ENCODE measurements at places on chromosomes 3 and 15. TPM values are rescaled to one million over a fixed set of nuclear protein-coding genes. Genes with fewer than 3 reads are reported as not detected.
A peak's percentile ranks its signal among the peaks of the same experiment; 100 is the strongest.

GRCh38 chr3:63964681-63965485, 52.7 kb upstream of the SCAANT1 start:
- DNase-seq, result no peak

GRCh38 chr15:60660290-60661051, 181.5 kb upstream of the ICE2 start:
- DNase-seq, result no peak

GRCh38 chr3:107446706-107447105, 69.5 kb downstream of the CCDC54 start:
- DNase-seq, result no peak

DNA sequence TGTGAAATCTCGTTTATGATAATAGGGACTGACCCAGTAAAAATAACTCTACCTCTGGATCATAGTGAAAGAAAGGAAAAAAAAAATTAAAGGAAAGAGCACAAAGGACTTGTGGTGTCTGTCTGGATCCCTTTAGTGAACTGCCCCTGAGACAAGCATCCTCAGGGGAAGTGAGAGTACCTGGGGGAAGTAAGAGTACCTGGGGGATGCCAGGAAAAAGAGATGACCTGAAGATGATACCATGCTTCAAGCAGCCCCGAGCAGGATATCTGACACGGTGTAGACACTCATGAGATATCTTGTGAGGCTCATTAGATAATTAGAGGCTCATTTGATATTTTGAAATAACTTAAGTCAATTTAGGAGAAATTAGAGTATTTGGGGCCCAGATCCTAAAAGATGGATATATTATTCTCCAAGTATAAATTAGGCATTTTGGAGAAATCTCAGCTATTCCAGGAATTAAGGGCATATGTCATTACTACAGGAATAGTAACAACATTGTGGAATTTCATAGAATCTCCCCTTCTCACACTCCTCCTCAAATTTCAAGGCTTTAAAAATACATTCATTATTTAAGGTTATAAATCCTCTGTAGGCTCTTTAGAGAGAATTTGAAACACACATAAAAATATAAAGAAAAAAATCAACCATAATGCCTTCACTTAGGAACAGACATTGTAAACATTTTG, 36.3 kb upstream of the PSMD6 start:
- DNase-seq, result no peak

DNA sequence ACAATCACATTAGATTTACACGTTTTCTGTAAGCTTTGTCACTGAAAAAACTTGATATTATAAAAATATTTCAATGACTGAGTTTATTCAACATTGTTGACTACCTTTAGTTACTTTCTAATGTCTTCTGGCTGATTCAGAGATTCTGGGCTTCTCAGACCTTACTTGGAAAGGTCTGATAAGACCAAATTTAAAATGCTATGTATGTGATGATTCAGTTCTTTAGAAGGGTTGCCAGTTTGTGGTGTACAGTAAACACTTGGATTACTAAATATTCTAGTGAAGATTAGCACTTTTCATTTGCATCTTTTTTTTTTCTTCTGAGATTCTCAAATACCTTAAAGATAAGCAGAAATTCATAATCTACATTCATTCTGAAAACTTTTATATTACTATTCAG, 49.8 kb downstream of the SGO1 start:
- DNase-seq, result no peak

DNA sequence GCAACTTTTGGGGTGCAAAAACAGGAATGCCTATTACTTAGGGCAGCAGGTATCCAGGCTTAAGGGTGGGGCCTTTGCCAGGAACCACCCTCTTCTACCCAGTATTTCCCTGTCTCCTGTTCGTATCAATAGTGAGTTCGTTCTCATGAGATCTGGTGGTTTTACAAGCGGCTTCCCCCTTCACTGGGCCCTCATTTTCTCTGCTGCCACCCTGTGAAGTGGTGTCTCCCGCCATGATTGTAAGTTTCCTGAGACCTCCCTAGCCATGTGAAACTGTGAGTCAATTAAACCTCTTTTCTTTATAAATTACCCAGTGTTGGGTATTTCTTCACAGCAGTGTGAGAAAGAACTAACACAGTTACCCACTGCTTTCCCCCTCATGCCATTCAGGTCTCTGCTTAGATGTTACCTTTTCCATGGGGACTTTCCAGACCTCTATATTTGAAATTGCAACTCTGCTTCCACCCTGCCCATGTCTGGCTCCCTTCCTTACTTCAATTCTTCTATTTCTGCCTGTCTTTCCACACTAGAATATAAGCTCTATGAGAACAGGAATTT, 23.9 kb upstream of the TRA2B start:
- DNase-seq, result no peak

DNA sequence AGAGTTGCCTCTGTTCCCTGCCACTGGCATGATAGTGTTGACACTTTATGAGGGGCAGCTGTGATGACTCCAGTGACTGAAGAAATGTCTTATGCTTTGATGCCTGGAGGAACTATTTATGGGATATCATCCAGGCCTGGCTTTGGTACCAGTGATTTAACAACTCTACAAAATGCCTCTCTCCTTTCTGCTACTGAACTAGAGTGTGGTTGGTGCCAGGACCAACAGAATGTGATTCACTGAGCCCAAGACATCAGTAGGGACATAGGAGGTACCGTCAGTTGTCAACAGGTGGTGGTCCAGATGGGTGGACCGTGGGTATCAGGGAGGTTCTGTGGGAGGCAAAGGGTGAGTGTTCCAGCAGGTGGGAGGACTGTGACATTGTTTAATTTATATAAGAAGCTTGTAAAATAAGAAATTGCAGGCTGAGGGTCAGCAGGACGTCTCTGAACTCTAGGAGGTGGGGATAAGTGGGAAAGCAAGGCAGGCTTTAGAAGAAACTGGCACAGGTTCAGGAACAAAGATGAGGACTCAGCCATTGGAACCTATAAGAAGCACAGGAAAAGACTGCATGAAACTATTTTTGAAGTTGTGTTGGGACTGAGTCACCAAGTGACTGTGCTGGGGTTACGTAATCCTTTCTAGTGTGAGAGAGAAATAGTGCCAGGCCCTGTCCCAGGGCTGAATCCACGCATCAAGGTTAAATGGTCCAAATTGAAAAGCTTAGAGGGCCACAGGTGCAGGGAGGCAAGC, 28.5 kb upstream of the SLC7A14 start:
- peak; percentile 39 for DNase-seq

DNA sequence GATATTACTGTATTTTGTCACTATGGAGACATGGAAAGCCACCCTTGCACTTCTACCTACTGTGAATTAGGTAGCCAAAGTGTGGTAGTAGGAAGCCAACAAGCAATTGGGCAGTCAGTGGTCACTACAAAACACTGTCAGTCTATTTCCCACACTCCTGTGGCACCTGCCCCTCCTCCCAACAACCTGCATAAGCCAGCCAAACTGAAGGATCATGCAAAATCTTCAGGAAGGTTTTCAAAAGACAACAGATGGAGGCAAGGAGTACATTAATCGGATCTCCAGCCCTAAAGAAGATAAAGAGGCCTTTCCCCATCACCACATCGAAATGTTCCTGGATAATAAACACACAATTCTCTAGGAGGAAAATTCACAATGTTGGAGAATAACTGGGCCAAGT, 11.9 kb downstream of the POMGNT2 start:
- no peak for DNase-seq

GRCh38 chr15:37058316-37058985, 41.9 kb downstream of the MEIS2 start:
- DNase-seq, result no peak

GRCh38 chr3:120355486-120355885, 6.3 kb upstream of the LRRC58 start:
- DNase-seq, result no peak

GRCh38 chr3:87595798-87596197, 319.4 kb upstream of the POU1F1 start:
- DNase-seq, result no peak

Gene MOBP
- total RNA-seq, result not detected

Gene NOX5
- total RNA-seq, result not detected

Gene NR1I2
- total RNA-seq, result 0.12 TPM

Gene GLDN
- total RNA-seq, result 10.8 TPM
